ENCODE measurements at places on chromosomes 6 and 20.

DNA sequence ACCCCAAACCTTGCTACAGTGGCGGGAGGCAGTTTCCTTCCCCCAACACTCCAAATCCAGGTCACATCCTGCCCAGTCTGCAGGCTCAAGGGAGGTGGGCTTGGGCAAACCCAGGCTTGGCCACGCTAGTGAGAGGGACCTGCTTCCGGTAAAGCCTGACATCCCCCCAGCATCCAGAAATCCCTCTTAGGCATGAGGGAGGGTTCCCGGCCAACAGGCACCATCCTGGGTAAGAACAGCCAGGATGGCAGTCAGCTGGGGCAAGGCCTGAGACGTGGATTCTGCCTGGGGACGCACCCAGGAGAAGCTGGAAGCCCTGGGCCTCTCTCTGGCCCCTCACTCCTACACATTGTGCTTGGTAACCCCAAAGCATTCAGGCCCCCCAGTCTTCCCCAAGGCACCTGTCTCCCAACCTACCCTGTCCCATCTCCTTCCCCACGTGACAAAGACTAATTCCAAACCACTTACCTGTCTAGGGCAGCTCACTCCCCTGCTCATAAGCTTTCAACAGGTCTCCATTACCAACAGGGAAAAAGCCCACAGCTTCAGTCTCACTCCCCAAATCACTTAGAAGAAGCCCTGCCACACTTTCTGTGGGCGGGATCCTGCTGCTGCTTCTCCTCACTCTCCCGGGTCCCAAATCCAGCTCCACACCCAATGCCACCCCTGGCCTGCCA lies 2.1 kb downstream of the C20orf144 start:
- no peak for DNase-seq

DNA sequence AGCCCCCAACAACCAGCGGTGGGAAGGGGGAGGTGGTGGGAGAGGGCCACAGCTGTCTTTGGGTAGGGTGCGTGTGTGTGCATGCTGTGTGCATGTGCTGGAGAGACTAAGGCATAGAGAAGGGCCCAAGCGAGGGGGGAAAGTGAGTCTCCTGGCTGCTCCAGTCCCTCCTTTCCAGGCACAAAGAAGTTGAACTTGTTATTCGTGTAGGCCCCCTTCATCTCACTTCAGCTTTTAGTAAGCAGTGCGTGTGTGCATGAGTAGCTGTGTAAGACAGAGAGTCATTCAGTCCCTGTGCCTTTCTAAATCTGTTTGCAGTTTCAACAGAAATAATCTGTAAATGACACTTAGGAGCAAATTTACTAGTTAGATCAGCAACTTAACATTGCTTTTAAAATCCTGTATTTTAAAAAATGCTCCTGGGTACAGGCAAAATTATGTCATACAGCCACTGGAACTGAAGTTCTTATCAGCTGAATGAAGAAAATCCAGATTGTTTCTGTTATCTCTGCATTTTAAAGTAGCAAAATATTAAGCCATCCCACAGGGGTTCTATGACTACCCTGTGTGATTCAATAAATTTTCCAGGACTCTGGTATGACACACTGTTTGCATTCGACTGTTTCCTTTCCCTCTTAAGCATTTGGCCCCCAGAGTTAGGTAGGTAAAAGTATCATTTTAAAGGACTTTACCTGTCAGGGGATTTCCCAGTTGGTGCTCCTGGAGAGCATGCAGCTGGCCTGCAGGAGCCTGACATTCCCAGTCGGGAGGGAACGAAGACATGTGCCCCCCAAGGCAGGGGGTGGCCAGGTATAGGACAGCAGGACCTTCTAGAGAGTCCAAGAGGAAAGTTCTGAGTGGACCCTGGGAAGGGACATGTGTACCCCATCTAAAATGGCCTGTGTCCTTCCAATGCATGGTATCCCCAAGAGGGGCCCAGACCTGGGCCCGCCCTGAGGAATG lies 39.0 kb downstream of the MTRES1 start:
- no peak for DNase-seq

- no peak for DNase-seq
Measured at GRCh38 chr20:44187772-44188709, 1.1 kb upstream of the JPH2 start.

GRCh38 chr20:44747166-44748004 lies 1.7 kb downstream of the KCNK15 start:
- DNase-seq: peak; percentile 84

- DNase-seq: no peak
Measured at GRCh38 chr6:148652205-148652604, 94.6 kb upstream of the UST start.

- DNase-seq: no peak
Measured at GRCh38 chr20:50592282-50593004, 82.3 kb downstream of the PTPN1 start.

DNA sequence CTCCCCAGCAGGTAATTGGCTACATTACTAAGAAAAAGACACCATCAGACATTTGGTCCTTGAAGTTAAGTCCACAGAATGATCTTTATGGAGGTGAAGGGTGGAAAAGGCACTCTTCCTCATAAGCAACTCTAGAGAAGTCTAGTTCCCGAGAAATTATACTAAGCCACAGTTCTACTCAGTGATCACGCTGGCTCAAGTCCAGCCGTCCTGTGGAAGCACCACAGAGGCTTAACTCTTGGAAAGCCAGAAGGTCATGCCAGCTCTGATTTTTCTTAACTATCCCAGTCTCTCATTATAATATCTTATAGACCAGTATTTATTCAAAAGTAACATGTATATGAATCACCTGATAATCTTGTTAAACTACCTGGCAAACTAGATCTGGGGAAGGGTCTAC lies 258.5 kb downstream of the EYA4 start:
- no peak for DNase-seq

GRCh38 chr6:144920391-144920961 lies 635.3 kb downstream of the UTRN start:
- DNase-seq: no peak

GRCh38 chr20:48594533-48594932 lies 233.3 kb downstream of the PREX1 start:
- DNase-seq: no peak

DNA sequence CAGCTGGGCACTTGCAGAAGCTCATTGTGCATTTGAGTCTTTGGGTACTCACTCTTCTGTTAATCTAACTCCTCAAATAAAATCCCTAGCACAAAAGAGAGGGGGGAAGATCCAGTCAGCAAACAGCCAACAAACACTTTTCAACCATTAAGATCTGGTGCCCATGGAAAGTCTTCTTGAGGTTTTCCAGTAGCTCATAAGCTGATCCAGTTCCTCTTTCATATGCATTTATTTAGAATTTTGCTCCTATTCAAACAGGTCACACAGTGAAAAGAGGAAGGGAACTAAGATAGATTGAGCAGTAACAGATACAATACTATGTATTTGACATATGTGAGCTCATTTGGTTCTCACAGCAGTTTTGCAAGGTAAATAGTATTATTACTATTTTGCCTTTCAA lies 38.6 kb downstream of the HLA-DPB1 start:
- no peak for DNase-seq

DNA sequence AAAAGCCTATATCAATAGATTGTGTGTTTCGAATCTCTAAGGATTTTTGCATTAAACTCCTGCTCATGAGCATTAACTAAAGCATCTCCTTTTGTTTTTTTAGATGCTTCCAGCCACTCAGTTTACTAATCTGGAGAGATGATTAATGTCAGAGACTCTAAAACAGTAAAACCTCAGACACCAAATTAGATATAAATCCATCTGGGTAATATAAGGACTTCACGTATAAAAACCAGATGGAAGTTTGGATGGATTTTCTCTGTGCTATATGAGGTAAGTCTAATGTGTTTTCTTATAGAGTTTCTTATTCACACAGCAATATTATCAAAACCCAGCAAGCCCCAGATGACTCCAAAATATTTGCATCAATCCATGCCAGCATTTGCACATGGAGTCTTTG lies 137.2 kb downstream of the SYNE1 start:
- DNase-seq: no peak

GRCh38 chr6:29510202-29510601 lies 22.4 kb upstream of the MAS1L start:
- DNase-seq: peak; percentile 37

DNA sequence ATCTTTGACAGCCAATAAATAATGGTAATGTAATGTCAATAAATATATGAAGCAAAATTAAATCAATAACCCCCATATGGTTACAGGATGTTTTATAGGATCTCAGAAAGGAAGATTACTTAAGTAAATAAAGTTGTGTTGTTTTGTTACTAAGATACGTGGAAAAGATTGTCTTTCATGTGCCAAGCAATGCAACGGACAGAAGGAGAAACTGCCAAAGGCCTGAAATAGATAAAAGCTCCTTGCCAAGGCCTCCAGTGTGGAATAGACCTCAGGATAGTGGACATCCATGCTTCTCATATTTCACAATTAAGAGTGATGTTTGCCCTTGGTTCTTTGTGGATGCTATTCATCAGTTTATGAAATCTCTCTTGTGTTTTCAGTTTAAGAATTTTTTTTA lies 16.4 kb upstream of the FNDC1 start:
- no peak for DNase-seq

DNA sequence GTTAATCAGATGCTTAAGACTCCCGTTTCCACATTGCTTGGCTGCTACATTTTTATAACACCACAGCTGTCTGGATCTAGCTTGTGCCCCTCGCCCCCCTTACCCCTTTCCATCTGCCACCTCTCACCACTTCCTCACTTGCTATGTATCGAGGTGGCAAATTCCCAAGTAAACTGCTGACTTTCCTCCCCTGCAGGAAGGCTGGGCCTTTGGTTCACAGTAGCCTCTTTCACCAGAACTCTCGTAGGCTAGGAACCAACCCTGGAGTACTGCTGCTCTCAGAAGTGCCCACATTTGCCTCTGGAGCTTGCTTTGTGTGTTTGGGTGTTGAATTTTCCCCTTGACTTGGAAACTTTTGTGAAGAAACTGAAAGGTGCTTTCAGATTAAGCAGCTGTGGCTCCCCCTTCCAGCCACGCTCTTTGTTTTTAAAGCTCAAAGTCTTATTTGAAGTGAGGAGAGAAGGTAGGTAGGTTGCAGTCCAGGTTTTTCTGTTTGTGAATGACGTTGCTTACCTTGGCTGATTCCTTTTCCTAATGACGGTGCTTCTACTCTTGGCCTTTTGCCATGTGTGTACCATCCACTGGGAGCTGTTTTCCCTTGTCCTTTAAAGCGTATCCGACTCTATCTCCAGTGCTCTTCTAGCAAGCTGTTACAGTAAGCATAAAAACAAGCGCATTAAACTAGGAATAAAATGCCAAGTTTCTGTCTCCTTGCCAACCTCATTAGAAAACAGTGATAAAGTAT lies 90.4 kb downstream of the CARMIL1 start:
- no peak for DNase-seq

DNA sequence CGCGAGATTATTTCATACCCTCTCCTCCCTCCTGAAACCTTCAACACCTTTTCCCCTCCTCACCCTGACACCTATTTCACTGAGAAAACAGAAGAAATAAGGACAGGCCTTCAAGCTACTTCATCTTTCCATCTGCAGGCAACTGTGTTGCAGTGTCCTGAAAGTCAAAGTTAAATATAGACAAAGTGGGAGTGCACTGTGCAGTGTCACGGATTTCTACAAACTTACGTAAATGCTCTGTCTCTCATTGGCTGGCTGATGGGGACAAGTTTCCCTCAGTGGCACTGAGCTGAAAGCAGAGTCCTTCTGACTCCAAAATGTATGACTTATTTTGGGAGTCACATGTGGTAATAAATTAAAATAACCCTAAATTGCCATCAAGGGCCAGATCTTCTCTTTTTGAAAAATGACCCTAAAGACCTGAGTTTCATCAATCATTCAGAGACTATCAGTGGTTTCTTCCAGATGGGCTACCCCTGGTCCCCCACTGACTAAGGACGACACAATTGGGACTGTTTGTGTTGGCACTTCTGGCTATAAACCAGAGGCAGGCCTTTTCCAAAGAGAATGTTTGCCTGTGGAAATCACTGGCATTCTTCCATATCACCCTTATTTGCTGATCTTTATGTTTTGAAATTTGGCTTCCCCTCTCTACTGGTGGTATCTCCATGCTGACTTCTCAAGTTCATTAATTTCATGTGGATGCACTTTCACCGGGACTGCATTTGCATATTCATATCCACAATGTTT lies 21.6 kb downstream of the ALDH8A1 start:
- no peak for DNase-seq

DNA sequence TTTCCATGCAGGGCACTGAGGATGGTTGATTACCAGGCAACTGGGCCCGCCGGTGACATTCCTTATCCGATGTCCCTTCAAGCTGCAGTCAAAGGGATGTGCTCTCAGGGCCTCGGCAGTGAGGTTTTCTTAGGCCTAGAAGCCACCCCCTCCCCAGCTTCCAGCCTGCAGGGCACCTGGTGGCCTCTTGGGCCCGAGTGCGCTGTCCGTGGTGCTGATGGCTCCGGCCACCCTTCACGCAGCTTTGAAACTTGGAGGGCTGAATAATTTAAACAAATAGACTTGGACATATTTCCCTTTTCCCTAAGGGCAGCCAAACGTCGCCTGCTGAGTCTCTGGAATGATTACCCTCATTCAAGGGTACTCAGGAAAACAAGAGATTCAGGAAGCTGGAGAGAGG lies 8.9 kb upstream of the MLN start:
- DNase-seq: peak; percentile 89

- DNase-seq: no peak
Measured at GRCh38 chr6:42084889-42085288, 34.6 kb downstream of the TAF8 start.

- DNase-seq: peak; percentile 14
Measured at GRCh38 chr6:28709478-28710349, 184.0 kb downstream of the GPX5 start.

DNA sequence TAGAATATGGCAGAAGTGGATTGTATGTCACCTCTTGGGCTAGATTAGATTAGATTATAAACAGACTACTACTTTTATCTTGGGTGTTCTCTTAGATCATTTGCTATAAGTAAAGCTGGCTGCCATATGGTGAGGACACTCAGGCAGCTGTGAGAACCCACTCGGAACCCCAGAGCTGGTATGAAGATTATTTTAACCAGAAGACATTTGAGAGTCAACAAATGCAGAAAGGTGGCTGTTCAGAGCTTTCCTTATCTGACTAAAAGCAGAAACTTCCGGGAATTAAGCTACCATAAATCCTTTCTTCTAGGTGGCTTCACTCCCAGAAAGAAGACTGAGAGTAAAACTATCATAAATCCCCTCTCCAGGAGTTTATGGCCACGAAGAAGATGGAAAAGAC lies 91.9 kb downstream of the RNGTT start:
- DNase-seq: no peak

DNA sequence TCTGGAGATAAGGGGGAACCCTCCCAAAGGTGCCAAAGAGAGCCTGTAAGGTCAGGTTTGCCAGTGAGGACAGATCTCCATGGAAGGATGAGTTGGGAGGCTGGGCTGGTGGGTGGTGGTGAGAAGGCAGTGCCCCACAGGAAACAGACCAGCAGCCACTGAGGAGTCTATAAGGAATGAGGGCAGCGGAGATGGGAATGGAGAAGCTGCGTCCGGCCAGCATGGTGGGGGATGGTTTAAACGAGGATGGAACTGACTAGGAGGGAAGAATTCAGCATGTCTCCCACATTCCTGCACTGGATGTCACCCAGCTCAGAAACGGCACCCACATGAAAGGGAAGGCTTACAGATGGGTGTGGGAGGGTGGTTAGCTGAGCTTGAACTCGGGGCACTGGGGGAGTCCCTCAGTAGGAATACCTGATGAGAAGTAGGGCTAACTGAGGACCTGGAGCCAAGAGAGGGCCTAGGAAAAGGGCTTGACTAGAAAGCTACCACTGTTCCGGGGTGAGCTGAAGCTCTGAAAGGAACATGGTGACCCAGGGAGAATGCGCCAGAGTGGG lies 53.2 kb downstream of the FOXA2 start:
- no peak for DNase-seq

All from iPS-NIHi11 (cell line).